ENCODE measurements at places on chromosomes 5 and 9.

DNA sequence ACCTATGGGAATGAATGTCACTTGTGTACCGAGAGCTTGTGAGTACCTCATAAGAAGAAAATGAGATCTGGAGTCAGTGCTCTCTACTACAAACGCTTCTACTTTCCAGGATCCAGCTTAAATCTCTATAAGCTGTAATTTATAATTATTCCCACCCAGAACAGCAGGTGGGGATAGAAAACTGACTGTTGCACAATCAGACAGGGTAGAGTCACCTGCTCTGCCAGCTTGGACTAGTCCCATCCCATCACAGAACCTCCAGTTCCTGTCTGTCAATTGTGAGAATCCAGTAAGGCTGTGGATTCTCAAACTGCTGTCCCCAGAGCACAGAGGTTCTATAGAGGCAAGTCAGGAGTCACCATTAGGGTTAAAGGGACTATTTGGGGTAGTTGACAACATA, 2.0 kb downstream of the SPINK7 start:
- DNase-seq: no peak

DNA sequence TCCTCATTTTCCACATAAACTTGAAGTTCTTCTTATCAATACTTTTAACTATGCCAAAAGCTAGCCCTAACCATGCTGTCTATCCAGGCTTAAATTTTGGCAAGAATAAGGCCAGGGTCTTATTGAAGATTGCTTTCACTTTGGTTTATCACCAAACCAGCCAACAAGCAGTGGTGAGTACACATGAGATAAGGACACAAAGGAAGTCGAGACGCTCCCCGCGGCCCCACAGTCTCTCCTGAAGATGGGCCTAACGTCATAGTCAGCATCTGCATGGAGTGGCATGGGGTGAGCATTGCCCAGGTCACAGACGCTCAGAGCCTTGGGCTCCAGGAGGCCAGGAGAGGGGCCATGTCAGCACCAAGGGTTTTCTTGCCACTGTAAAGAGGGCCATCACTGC, 80.3 kb downstream of the ATPSCKMT start:
- DNase-seq: no peak

GRCh38 chr5:105616599-105616998, 2054.0 kb upstream of the NUDT12 start:
- no peak for DNase-seq

DNA sequence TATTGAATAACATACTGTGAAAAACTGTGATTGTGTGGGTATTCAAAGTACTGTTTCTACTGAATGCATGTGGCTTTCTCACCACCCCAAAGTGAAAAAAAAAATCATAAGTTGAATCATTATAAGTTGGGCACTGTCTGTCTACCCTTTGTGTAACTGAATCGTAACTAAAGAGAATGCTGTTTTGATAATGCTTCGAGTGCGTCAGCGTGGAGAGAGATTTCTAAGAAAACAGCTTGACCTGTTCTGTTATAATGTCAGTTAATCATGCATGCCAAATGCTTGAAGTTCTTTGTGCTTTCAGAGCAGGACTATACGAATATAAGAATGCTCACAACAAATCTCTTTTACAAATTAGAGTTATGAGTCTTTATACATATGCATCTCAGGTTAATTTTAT, 148.8 kb upstream of the SGCD start:
- DNase-seq: no peak

GRCh38 chr5:124252747-124253146, 493.7 kb downstream of the ZNF608 start:
- no peak for DNase-seq

- no peak for DNase-seq
Measured at GRCh38 chr5:404666-405241, 38.2 kb upstream of the EXOC3 start.

DNA sequence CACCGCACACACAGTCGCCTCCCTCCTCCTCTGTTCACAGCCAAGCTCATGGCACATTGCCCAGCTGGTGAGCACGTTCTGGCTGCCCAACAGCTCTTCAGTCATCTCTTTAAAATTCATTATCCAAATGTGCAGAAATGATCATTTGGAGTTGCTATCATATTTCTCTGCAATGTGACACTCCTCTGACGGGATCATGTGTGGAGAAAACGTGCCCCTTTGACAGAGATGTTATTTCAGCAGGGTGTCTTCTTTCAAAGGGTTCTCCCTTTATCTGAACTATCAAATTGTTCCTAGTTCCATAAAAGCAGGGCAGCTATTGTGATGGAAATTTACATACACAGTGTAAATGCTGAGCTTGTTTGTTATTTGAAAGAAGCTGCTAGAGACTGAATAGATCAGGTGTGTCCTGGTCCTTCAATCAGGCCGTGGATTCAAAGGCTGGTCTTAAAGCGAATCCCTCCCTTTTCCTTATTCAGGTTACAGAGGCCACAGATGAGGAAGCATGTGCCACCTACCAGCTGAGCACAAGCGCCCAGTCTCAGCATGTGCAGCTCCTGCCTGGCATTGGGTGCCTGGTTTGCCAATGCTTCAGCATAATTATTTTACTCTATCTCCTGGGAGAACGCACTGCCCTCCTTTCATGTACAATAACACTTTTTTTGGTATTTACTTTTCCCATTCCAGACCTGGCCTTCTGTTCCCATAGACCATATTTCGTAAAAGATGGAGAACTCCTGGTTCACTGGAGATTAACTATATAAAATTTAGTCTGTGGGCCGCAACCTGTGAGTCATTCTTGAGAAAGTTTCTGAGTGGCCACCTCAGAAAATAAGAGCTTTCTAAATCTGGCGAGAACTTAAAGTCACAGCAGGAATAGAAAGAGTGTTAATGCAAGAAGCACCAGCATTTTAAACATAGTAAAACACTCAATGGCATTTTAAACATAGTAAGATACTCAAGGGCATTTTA, 433.7 kb downstream of the ENC1 start:
- DNase-seq: peak; percentile 75

DNA sequence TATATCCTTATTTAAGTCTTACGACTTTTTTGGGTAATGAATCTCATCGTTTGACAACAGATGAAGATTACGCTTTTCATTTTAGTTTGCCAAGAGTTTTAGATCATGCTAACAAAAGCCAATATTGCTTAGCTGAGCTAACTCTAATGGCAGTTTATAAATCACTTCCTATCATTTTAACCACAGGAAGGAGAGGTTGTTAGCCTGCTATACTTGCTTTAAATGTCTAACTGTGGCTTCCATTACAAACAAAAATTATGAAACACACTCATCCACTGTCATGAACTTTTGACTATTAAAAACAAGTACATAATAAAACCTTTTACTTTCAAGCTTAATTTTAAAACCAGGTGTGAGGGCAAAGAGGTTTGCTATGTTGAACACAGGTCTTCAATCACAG, 53.7 kb upstream of the ANKH start:
- no peak for DNase-seq

- DNase-seq: peak; percentile 79
Measured at GRCh38 chr9:2621722-2622460, at the start of gene VLDLR. VLDLR (plus strand) TSS chr9:2621787; CDS start chr9:2622190, 403 bp downstream.

- no peak for DNase-seq
Measured at GRCh38 chr9:10921671-10922070, 308.9 kb upstream of the PTPRD start.

GRCh38 chr5:54234304-54234933, 76.0 kb downstream of the ARL15 start:
- DNase-seq: peak; percentile 23

GRCh38 chr9:14372437-14373335, 58.7 kb upstream of the NFIB start:
- no peak for DNase-seq

GRCh38 chr9:107609547-107609946, 120.0 kb upstream of the KLF4 start:
- DNase-seq: no peak

DNA sequence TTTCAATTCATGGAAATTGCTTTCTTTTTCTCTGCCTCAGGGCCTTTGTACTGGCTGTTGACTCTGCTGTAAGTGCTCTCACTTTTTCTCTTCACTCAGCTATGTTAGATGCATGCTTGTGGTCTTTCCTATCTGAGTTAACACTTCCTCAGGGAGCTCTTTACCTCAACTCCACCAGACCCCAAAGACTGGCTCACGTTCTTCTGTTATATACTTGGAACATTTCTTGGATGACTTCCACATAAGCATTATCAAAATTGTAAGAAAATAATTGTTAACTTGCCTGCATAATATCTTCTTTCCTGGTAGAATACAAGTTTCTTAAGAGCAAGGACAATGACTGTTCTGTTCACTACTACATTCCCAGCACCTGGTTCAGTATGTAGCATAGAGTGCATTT, 455.9 kb downstream of the EBF1 start:
- no peak for DNase-seq

- DNase-seq: peak; percentile 19
Measured at GRCh38 chr5:111755942-111756381, 1.0 kb downstream of the NREP start.

GRCh38 chr5:167573370-167574127, 717.9 kb upstream of the WWC1 start:
- DNase-seq: peak; percentile 46

DNA sequence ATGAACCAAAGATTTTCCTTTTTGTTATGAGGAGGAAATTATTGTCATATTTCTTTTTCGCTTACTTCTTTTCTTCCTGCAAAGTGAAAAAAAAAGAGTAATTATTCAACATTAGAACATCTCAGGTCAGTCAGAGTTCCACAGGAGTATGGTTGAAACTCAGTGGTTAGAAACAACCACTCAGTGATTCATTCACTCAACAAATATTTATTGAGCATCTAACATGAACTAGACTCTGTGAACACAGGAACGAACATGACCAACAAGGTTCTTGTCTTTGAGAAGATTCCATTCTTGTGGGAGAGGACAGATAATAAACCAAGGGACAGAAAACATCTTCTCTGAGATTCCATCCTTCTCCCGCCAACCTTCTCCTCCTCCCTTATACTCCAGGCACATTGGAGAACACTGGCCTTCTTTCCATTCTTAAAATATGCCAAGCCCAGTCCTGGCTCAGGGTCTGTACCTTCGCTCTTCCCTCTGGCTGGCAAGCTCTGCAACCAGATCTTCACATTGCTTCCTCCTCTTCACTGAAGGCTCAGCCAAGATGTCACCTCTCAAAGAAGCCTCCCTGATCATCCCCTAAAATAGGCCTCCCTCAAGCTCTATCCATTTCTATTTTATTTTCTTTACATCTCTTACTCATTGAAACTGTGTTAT, 6.8 kb upstream of the GRAMD2B start:
- no peak for DNase-seq

DNA sequence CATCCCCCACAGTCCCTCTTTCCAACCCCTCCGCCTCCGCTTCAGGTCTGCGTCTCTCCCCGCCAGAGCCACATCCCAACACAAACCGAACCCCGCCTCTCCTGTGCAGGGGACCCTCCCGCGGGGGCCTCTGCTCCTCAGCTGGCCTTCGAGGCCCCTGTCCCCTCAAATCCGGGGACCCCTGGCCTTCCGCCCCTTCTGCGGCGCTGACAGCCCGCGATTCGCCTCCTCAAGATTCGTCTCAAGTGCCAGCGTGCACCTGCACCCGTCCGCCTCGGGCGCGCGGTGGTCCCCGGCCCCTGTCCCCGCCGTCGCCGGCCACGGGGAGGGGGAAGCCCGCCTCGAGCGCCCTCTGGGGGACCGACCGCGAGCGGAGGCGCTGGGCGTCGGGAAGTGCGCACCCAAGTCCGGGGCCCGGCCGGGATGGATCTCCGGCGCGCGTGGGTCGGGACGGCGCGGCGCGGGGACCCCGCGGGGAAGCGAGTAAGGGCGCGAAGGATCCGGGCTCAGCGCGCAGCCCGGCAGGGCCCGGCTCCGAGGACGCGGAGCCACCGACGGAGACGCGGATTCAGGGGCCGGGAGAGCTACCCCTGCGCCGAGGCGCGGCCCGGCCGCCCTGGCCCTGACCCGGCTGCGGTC, 623 bp downstream of the FLT4 start:
- DNase-seq: peak; percentile 1

GRCh38 chr5:132760049-132760420, 12.8 kb downstream of the CCNI2 start:
- no peak for DNase-seq

- no peak for DNase-seq
Measured at GRCh38 chr9:11992866-11993265, 700.3 kb upstream of the TYRP1 start.

DNA sequence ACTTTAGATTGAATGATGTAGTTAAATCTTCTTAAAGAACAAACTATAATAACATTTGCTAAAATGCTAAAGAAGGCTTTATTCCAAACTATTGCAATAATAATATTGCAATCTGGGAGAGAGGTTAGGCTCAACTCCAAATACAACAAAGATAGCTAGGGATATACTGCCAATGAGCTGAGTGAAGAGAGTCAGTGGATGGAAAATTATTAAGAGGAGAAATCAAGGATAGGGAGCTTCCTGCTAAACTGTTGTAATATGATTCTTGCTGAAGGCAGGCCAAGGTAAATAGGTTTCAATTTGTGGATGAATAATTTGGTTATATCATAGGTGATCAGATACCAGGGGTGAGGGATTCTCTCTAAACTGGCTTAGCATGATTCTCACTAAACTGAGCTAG, 1651.5 kb downstream of the EFNA5 start:
- DNase-seq: no peak

DNA sequence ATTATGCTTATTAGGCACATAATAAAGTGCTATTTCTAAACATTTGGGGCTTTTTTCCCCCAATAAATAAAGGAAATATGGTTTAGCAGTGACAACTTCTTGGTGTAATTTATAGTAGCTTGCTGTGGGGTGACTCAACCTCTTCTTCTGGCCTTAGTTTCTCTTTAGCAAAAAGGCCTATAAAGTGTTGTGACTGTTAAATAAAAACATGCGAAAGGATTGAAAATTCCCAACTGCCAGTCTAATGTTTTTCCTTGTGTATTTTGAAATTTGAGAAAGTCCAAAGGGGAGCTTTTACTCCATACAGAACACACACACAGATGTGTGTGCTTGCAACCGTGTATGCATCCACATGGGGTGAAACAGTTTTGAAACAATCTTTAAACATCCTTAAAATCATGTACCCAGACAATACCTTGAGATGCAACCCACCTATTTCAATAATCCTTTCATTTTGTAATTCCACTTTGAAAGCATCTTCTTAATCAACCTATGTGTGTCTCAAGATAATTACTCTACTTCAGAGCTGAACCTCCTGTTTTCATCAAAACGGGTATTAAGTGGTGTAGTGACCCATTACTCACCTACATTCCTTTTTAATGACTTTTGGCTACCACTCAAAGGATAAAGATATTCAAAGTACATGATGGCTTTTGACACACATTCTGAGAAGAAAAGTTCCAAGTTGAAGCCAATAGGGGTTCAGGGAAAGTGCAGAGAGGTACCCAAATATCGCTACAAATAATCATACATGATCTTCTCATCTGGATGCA, 123.8 kb downstream of the DROSHA start:
- no peak for DNase-seq

- no peak for DNase-seq
Measured at GRCh38 chr5:87195616-87196015, 72.1 kb upstream of the RASA1 start.

- DNase-seq: no peak
Measured at GRCh38 chr5:28216939-28217360, 1178.6 kb upstream of the CDH9 start.

All from NCI-H2171 (cell line).